ENCODE measurements at places on chromosomes 4 and X. TPM values are rescaled to one million over a fixed set of nuclear protein-coding genes. Genes with fewer than 3 reads are reported as not detected.

The CENPVL1 gene
- total RNA-seq, result not detected

The FRMD7 gene
- not detected for total RNA-seq

The HSFX1 gene
- 1.00 TPM for total RNA-seq

The RADX gene
- total RNA-seq, result 5.4 TPM

The CT45A2 gene
- not detected for total RNA-seq

The UGT2B15 gene
- not detected for total RNA-seq

The PTPN13 gene
- total RNA-seq, result 91.1 TPM

The FSTL5 gene
- 0.50 TPM for total RNA-seq

The GABRB1 gene
- total RNA-seq, result not detected

The PI4K2B gene
- total RNA-seq, result 54.1 TPM

The RTL9 gene
- total RNA-seq, result 0.11 TPM

The TGIF2LX gene
- not detected for total RNA-seq

The SLC10A4 gene
- 0.25 TPM for total RNA-seq

The FRG2 gene
- not detected for total RNA-seq

The SHROOM2 gene
- total RNA-seq, result 0.75 TPM

The PABPC1L2B gene
- total RNA-seq, result not detected

The AKAP14 gene
- not detected for total RNA-seq

The USP26 gene
- not detected for total RNA-seq

The USP51 gene
- 2.5 TPM for total RNA-seq

The FAM241A gene
- total RNA-seq, result 3.2 TPM

The AGTR2 gene
- not detected for total RNA-seq

The NEUROG2 gene
- not detected for total RNA-seq

The GYPA gene
- not detected for total RNA-seq

The MAGEC1 gene
- not detected for total RNA-seq

The NCBP2L gene
- total RNA-seq, result not detected

The ASB12 gene
- not detected for total RNA-seq

The XK gene
- total RNA-seq, result 0.25 TPM

The GRIA2 gene
- total RNA-seq, result under 0.01 TPM

The RAB9B gene
- 3.2 TPM for total RNA-seq

The HERC6 gene
- 12.8 TPM for total RNA-seq

The RHOXF1 gene
- not detected for total RNA-seq

The DSPP gene
- not detected for total RNA-seq

The CLDN34 gene
- not detected for total RNA-seq

The MAGEC3 gene
- not detected for total RNA-seq

The DUX4 gene
- total RNA-seq, result not detected

The PRSS12 gene
- 21.4 TPM for total RNA-seq

The CSAG1 gene
- not detected for total RNA-seq

The PABPC4L gene
- total RNA-seq, result 2.1 TPM

The BRS3 gene
- not detected for total RNA-seq

The ITIH6 gene
- not detected for total RNA-seq

The GABRQ gene
- total RNA-seq, result 2.5 TPM

The TMEM187 gene
- 6.1 TPM for total RNA-seq

The SSX1 gene
- not detected for total RNA-seq

The COL25A1 gene
- total RNA-seq, result 0.11 TPM

The CXCR3 gene
- total RNA-seq, result not detected

The CT45A10 gene
- not detected for total RNA-seq

The RASGEF1B gene
- 1.1 TPM for total RNA-seq
